ENCODE measurements at places on chromosomes 7 and 10.

DNA sequence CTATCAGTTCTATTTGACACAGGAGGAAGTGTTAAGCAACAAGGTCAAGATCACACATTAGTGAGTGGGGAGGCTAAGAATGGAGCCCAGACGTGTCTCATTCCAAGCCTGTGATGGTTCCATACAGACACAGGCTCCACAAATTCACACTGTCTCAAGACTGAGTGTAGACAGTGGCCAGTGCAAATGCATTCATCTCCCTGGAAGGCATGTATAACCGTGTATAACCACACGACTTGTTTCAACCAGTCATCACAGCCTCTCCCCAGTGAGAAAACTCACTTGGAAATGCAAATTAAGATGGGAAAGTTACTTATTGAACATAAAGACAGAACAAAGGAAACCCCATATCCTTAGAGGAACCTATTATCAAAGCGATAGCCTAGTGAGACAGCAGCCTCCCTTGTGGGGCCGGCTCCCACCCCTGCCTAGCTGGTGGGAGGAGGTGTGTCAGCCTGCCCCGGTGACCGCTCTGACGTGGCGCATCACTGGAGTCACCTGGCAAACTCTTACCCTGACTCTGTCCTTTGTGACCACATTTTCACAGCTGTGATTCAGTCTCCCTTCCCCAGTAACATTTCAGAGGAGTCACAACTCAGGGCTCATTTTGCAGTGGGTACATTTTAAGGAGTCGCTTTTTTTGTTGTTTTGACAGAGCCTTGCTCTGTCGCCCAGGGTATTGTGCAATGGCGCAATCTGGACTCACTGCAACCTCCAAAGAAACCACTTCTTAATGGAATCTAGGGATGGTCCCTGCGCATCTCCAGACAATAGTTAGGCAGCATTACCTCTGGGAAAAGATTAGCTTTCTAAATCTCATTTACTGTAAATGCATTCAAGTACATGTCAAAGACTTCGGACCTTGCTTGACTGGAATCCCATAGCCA is 126.6 kb upstream of the PARD3 start:
- no peak for DNase-seq

- no peak for DNase-seq
These were observed 1098.5 kb upstream of the LRRTM3 start for GRCh38 chr10:65827359-65827758.

DNA sequence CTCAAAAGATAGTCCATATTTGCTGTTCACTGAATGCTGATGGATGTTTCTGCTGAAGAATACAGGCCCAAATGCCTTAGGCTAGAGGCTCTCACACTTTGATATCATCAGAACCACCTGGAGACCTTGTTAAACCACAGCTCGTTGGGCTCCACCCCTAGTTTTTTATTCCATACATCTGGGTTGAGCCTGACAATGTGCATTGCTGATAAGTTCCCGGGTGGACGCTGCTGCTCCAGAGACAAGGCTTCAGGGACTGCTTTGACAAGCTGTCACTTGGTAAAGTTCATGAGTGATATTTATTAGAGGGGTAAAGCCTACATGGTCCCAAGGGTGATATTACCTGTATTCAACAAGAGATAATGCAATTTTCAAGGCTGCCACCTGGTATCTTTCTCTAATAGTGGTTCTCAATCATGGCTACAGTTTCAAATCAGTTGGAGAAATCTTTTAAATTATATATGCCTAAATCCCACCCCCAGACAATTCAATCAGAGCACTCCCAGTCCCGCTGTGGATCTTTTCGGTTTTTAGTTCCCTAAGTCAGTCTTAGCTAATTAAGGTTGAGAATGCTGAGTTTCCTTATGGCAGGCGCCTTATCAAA is 107.1 kb upstream of the GSDME start:
- peak; percentile 32 for DNase-seq

DNA sequence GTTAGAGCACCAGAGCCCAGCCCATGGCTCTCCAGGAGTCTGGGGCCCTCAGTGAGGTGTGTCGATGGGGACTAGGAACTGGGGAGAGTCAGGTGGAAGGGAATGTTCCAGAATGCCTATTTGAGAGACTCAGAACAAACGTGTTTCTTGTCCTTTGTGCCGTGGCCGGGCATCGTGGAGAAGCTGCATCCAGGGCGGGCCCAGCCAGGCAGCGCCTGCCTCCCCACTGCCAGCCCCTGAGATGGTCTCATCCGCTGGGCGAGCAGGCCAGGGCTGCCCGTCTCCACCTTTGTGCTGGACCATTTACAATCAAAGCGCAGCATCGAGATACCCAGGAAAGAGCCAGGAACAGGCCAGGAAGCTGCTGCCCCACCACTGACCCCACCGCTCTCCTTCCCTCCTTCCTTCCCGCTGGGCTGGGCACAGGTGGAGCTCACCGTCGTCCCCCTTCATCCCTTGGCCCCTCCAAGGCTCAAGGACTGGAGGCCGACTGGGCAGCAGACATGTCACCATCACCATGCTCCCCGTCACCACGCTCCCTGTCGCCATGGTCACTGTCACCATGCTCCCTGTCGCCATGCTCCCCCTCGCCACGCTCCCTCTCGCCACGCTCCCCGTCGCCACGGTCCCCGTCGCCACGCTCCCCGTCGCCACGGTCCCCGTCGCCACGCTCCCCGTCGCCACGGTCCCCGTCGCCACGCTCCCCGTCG is 71.1 kb upstream of the ADGRA1 start:
- DNase-seq, result no peak

- peak; percentile 28 for DNase-seq
These were observed 40.4 kb downstream of the PROSER2 start for GRCh38 chr10:11863353-11864109.

GRCh38 chr10:68423522-68423921 is 16.4 kb upstream of the RUFY2 start:
- DNase-seq, result no peak

DNA sequence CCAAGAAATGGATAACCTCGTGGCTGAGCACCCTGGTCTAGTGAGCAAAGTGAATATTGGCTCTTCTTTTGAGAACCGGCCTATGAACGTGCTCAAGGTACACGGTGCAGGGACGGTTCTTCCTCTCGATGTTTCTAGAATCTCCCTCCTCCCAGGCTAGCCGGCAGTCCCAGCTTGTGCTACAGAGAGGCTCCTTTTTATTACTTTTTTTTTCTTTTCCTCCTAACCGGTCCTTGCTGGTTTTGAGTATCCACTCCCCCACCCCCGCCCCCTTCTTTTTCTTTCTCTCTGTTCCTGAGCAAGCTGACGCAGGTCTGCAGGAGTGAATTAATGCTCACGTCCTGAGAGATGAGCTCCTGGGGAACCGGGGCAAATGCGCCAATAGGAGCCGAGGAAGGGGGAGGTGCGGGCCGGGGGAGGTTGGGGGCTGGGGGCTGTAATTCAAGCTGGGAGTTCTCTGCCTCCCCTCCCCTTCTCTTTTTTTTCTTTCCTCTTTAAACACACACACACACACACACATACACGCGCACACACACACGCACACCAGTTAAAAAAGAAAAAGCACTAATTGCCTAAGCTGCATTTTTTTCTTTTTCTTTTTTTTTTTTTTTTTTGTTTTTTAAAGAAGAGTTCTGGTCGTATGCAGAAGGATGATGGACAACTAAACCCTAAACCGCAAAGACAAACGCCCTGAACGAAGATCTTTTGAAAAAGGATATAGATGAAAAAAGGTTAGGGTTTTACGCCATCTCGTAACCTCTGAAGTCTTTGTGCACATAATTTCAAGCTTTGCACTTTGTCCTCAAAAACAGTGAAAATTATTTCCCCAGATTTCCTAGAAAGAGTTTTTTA is 6.6 kb downstream of the CPA2 start:
- no peak for DNase-seq

DNA sequence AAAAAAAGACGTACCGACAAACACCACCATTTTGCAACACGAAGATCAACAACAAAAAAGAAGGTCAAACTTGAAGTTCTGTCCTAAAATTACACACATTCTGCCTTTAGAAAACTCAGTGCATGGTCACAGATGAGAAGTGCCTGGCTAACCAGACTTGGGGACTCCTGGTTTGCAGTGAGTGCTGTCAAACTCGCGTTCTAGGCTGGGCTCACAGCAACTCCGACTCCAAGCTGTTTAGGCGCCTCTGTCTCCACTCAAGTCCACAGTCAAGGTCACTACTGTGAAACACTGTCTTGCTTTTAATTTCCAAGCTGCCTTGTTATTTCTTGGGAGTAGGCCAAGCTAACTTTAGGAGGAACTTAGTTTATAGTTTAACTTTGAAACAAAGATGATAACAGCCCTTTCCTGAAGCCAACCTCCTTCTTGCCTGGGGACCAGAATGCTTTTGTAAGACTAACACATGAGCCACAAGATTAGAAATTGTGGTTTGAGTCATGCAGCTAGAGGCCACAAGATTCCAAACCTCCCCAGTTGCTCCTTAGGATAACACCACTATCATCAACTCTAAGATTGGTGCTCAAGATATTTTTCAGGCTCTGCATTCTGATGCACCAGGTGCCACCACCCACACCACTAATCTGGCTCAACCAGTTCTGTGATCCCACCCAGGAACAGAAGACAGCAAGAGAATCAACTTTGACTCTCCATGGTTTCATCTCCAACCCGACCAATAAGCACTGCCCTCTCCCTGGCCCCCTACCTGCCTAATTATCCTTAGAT is 1.1 kb upstream of the DNAAF5 start:
- DNase-seq, result peak; percentile 12

DNA sequence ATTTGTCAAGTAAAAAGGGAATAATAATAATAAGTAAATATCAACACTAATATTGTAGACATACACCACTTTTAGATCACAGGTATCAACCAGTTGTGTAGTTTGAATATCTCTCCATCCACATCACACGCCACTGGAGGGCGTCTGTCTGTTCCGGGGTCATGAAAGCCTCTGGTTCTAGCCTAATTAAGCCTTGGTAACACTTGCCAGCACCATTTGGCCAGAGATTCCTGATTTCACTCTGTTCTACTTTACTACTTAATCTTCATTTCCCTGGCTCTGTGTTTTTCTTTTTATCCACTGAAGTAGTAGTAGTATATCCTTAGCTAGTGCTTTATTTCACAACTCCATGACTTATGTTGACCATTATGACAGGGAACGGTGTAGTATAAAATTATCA is 285.6 kb upstream of the POM121L12 start:
- DNase-seq, result no peak

- no peak for DNase-seq
These were observed 116.9 kb upstream of the ANLN start for GRCh38 chr7:36272567-36273269.

DNA sequence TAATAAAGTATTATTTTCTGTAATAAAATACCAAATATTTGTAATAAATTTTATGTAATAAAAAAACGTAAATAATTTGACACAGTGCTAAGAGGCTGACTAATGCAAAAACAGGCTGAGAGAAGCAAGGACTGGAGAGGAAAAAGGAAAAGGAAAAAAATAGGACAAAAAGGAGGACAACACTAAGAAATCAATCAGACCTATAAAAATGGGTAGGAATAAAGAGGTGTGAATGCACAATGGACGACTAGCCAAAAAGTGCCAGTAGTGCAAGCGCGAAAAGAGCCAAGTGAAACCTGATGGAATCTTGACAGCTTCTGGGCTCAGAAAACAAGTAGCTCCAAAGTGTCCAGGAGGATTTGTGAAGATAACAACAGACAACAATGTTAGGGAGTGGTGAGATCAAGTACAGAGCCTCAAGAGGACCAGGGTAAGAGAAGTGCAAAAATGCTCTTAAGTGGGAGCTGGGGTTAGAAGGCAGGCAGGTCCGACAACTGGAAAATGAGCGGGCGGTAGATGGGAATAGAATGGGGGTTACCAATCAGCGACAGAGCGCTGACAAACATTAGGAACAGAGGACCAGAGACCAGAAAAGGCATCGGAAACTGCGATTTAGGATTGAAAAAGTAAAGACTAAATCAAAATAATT is 1.2 kb downstream of the BRAF start:
- peak; percentile 53 for DNase-seq

DNA sequence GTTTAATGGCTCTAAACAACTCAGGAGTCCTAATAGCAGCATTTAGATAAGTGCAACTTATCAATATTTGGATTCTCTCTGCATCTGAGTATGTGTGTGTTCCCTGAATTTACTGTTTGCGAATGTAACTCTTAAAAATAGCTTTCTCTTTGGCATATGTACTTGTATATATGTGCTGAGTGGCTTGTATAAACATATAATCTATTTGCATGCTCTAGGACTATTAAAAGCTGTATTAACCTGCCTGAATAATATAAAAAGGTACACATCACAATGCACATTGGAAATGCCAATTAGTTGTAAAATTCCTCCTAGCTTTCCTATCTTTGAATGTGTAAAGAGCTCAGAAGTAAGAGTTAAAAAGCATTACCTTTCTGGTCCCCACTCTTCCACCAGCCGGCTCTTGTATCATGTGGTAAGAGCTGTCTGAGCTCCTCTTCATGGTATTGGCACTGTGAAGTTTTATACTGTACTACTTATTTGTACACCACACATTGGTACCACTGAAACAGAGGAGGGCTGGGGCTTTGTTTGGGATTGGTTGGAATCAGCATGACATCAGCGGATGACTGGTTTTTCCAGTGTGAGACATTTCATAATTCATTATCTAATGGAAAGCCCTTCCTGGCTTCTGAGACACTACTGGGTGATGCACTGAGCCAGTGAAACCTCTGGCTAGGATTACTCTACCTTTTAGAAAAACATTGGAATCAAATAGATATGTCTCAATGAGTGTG is at the start of gene INHBA:
TSS of gene INHBA (minus strand) at position 456 of the 737 bp plus-strand sequence. CDS start 2,716 bp downstream, outside the sequence.
- no peak for DNase-seq

GRCh38 chr7:1951159-1951536 is 281.1 kb downstream of the ELFN1 start:
- no peak for DNase-seq

DNA sequence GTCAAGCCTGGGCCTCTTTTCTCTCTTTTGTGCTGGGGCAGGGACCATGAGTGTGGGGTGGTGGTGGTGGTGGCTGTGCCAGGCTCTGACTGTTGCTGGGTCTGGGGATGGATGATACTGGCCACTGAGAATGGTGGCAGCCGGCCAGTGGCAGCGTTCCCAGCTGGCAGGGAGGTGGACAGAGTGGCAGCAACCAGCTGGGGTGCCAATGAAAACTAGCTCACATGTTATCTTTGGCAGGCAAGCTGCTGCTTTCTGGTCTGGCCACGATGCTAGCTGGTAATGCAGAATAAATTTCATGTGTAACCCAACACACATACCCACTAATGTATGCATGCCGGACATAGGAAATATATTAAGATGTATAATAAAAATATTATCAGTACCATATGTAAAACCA is 95.0 kb upstream of the SLC26A5 start:
- DNase-seq, result no peak

DNA sequence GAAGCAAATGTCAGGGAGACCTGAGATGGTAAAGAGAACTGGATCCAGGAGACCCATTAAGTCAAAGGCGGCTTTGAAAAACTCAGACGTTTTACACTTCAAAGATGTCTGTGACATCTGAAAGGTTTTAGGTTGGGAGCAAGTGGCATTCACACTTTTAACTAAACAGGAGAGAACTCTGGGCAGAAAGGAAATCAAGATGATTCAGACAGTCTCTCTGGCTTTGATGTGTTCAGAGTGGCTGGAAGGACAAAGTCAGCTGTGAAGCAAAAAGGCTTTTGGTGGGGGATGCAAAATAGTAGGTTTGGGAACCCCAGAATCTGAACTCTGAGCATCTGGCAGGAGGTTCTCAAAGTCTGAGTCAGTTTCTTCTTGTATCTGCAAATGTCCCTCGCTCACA is 66.6 kb downstream of the PRKCQ start:
- no peak for DNase-seq

- DNase-seq, result no peak
These were observed 904 bp downstream of the LBX1 start for GRCh38 chr10:101228153-101228965.

- no peak for DNase-seq
These were observed 43.9 kb upstream of the GSAP start for GRCh38 chr7:77460057-77460486.

GRCh38 chr10:15510963-15511362 is 139.9 kb upstream of the FAM171A1 start:
- no peak for DNase-seq

Measured in hematopoietic multipotent progenitor cell treated with erythropoietin and hydrocortisone succinate and interleukin-3 and kit ligand, for 17 days (in vitro differentiated cells).